Memory B cell (primary cell): ENCODE measurements at places on chromosomes 1 and 21.
A peak's percentile ranks its signal among the peaks of the same experiment; 100 is the strongest.

- no peak for DNase-seq
Measured at GRCh38 chr1:35854989-35855700, 27.9 kb upstream of the AGO1 start.

- no peak for DNase-seq
Measured at GRCh38 chr21:16407403-16408240, 677.8 kb downstream of the USP25 start.

GRCh38 chr1:22772014-22772413 lies 61.4 kb downstream of the EPHB2 start:
- DNase-seq, result no peak

- DNase-seq, result no peak
Measured at GRCh38 chr1:98371764-98372163, 289.8 kb upstream of the SNX7 start.

DNA sequence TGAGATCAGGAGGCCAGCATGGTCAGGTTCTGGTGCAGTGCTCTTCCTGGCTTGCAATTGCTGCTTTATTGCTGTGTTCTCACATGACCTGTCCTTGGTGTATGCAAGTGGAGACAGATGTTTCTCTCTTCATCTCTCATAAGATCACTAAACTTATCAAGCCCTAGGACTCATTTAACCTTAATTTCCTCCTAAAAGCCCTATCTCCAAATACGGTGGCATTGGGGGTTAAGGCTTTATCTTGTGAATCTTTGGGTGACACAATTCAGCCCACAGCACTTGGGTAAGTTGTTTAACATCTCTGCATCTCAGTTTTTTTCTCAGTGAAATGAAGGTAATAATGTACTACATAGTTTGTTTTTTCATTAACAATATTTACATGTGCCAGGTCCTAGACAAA lies 152.4 kb downstream of the RWDD3 start:
- no peak for DNase-seq

GRCh38 chr1:69611316-69611715 lies 43.6 kb downstream of the LRRC7 start:
- DNase-seq, result no peak

DNA sequence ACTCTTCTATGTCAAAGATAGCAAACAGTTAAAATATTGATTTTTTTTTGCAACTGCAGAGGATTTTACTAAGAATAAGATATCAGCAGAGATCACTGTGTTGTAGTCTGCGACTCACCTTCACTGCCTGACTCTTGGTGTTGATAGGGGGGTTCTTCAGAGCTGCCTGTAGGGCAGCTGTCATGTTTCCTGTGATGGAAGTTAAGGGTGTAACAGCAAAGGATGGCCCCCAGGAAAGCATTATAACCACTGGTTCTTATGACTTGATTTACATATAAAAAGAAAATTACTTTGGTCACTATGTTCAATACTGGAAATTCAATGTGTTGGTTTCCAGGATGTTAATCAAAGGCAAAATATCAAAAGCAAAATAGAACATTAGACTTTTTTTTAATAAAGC lies 2.6 kb downstream of the ARPC5 start:
- no peak for DNase-seq

DNA sequence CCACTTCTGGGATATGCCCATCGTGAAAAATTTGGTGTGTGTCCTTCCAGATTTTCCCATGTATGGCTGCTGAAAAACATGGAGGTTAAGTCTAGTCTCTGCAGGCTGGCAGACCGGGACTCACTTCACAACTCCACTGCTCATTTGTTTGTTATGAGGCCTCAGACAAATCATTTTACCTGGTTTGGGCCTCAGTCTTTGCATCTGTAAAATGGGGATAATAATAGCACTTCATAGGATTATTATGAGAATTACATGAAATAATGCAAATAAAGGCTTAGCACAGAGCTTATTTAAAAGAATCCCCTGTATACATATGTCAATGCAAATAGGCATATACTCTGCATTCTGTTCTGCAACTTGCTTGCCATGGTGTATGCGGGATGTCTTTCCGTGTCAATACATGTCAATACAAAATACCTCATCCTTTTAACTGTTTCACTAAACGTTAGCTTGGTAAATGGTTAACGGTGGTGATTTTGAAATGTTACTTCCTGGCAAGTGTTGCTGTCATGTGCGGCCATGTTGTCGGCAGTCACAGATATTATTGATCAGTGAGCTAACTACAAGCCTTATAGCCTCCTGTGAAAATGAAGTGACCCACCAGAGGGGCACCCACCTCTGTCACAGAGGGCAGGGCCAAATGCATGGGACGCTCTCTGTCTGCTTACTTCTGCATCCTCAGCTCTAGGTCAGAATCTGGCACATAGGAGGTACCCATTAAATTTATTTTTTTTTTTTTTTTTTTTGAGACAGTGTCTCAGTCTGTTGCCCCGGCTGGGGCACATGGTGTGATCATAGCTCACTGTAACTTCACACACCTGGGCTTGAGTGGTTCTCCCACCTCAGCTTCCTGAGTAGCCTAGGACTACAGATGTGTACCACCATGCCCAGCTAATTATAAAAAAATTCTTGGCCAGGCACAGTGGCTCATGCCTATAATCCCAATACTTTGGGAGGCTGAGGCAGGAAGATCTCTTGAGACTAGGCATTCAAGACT lies 4.3 kb downstream of the LCK start:
- DNase-seq, result no peak

DNA sequence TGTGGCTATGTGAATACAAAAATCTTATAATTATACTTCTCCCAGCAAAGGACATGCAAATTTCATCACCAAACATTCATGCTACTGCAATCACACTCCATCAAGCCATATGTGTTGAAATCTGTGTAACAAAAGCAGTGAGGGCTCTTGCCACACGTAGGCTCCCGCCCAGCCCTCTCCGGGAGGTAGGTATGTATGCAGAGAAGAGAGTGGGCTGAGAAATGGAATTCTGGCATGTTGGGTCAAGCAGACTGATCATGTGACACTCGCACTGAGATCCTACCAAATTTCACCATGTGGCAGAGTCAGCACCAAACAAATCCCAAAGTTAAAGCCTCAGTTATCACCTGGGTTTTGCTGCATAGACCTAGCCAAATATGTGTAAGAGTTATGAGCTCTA lies 49.7 kb downstream of the APP start:
- DNase-seq, result no peak

DNA sequence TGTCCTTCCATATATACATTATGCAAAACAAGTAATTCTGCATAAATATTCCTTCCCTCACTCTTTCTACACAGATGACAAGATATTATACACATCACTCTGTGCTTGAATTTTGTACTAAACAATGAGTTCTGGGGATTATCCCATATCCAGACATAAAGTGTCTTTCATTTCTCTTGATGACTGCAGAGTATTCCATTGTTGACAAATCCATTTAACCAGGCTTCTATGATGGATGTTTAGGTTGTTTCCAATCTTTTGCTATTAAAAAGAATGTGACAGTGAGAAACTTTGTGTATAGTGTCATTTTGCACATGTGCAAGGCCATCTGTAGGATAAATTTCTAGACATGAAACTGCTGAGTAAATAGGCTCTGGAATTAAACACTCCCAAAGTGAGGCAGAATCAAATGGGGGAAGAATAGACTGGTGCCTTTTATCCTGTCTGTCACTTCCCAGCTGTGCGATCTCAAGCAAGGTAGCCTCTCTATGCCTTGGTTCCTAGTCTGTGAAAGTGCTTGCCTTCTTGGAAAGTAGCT lies 29.9 kb upstream of the ATP2B4 start:
- no peak for DNase-seq

- peak; percentile 75 for DNase-seq
Measured at GRCh38 chr1:37682334-37682987, 9.9 kb upstream of the CDCA8 start.

GRCh38 chr1:232274236-232274855 lies 355.6 kb downstream of the SIPA1L2 start:
- no peak for DNase-seq

DNA sequence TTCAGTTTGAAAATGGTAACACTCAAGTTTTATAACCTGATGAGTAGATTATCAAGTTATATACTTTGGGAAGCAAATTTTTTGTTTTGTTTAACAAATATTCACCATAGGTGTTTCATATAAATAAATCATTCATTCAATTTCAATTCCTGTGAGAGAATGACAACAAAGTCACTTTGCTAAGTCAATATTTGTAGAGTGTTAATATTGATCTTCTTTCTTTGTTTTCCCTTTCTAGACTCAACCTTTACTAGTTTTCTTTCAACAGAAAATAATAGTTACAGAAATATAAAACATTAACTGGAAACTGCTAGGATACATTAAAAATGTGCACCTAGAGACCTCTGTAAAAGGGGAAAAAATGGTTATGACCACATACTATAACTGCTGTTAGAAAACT lies 11.1 kb downstream of the EFCAB7 start:
- no peak for DNase-seq
